ENCODE measurements at places on chromosomes 7 and 10.
A peak's percentile ranks its signal among the peaks of the same experiment; 100 is the strongest.

DNA sequence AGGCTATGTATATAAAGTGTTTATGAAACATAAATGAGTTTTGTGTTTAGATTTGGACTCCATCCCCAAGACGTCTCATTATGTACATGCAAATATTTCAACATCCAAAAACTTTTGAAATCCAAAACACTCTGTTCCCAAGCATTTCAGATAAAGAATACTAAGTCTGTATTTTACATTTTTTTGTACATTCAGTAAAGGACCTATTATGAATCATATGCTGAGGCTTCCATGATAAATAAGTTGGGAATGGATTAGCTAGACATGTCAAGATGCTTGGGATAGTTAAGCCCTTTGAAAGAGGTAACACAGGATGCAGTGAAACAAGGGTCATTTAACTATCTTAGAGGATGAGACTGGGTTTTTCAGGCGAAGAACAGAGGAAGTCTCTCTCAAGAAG, 262.9 kb downstream of the SNX13 start:
- no peak for DNase-seq
- no peak overlapping the region for H3K4me3 ChIP-seq
- no peaks in the 10 kb centered on the region for H3K36me3 ChIP-seq

DNA sequence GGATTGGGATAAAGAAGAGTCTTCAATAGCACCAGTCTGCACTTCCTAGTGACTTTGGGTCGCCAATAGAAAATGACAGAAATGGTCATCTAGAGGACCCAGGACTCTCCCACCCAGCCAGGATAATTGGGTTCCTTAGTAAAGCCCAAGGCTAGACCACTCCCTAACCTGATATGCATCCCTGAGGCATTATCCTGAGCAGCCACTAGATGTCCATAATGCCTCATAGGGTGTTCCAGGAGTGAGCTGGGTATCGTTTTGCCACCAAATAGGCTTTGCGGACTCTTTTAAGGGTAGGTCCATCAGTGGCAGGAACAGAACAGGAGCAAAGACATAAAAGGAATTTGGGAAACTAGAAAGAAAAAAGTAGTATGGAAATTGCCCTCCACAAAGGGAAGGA, 4.5 kb upstream of the LRRC4 start:
- no peaks in the 10 kb centered on the region for H3K4me1 ChIP-seq
- H3K27me3 ChIP-seq = peaks cover 10% of the 10 kb centered on the region
- no peak overlapping the region for H3K27ac ChIP-seq
- H3K36me3 ChIP-seq = no peaks in the 10 kb centered on the region
- DNase-seq = no peak

GRCh38 chr10:71213127-71213621, 804 bp downstream of the UNC5B start:
- DNase-seq = peak; percentile 79
- no peaks in the 10 kb centered on the region for H3K36me3 ChIP-seq
- peak overlapping the region; percentile 40 for H3K27ac ChIP-seq
- H3K27me3 ChIP-seq = peaks cover 2% of the 10 kb centered on the region
- peak overlapping the region; percentile 58 for H3K4me3 ChIP-seq
- peaks cover 3% of the 10 kb centered on the region for H3K4me1 ChIP-seq

DNA sequence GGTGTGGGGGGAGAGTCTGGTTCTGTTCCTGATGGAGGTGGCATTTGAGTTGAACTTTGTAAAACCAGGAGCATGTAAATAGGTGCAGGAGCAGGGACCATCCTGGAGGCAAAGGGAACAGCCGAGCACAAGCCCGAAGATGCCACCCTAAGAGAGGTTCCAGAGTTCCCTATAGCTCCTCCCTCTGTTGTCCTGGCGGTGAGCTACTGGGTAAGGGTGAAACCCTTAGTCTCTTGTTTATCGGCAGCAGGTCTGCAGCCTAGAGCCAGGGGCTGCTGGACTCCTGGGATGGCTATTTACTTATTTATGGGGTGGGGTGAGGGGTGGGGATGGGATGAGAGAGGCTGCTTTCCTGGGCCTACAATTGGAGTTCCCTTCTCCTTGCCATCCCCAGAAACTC, 6.5 kb upstream of the LBX1 start:
- DNase-seq = no peak
- H3K4me3 ChIP-seq = no peak overlapping the region
- no peak overlapping the region for H3K27ac ChIP-seq

DNA sequence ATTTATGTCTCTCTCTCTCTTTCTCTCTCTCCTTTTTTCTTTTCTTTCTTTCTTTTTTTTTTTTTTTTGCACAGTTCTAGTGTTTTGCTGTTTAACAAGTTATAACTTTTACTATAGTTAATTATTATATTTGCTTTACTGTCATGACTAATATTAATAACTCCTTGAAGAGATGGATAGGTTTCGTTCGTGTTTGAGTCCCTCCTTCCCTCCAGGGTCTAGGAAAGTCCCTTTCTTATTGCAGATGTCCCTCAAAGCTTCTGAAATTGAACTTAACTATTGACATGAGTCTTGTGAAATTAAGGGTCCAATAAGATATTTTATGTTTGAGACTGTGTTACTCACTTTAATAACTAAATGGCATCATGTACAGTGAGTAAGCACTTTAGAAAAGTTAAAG, 131.4 kb downstream of the PLXDC2 start:
- no peak overlapping the region for H3K4me3 ChIP-seq
- H3K27ac ChIP-seq = no peak overlapping the region
- no peaks in the 10 kb centered on the region for H3K27me3 ChIP-seq
- no peaks in the 10 kb centered on the region for H3K4me1 ChIP-seq

- H3K27me3 ChIP-seq = no peaks in the 10 kb centered on the region
- no peaks in the 10 kb centered on the region for H3K4me1 ChIP-seq
- H3K4me3 ChIP-seq = no peak overlapping the region
- no peaks in the 10 kb centered on the region for H3K36me3 ChIP-seq
Observed at GRCh38 chr10:61543831-61544230, 90.7 kb upstream of the TMEM26 start.

DNA sequence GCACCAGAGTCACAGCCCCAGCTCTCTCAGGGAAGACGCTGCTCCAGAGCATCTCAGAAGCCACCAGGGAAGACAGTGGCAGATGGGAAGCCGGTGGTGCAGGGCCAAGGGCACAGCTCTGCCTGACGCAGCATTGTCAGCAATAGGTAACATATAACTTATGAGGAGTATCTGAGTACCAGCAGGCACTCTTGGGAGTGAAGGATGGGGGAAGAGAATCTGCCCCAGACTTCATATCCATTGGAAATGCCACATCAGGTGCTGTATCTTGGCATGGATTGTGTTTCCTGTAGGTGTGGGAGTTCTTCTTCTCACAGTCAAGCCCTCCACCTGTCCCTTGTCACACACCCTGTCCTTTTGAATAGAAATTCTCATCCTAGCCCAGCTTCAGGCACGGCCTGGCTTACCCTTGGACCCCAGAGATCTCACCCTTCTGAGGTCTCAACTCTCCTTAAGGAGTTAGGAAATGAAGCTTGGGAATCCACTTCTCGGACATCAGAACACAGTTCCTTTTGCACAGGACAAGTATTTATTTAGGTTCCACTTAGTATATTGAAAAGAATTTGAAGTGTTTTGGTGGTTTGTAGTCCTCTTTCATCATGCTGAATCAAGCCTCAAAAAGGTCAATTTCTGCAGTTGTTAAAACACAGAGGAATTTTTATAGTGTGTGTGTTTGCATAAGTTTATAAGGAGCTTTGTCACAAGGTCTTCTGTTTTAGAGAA, 9.9 kb downstream of the EPDR1 start:
- no peak overlapping the region for H3K27ac ChIP-seq
- no peak overlapping the region for H3K4me3 ChIP-seq
- DNase-seq = no peak
- no peaks in the 10 kb centered on the region for H3K36me3 ChIP-seq

DNA sequence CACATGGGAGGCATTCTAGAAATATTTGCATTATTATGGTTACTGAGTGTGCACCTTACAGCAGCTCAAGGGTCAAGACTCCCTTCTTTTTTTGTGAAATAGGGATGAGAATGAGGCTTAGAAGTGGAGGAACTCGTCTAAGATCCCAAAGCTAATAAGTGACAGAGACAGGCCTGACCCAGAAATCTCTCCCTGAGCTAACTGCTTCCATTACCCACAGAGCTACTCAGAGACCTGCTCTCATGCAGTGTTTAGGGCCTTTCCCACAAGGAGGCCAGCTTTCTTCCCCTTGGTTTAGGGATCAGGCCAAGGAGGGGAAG, 301.7 kb downstream of the RPS24 start:
- no peaks in the 10 kb centered on the region for H3K27me3 ChIP-seq
- no peak overlapping the region for H3K27ac ChIP-seq
- DNase-seq = no peak
- peaks cover 3% of the 10 kb centered on the region for H3K4me1 ChIP-seq

DNA sequence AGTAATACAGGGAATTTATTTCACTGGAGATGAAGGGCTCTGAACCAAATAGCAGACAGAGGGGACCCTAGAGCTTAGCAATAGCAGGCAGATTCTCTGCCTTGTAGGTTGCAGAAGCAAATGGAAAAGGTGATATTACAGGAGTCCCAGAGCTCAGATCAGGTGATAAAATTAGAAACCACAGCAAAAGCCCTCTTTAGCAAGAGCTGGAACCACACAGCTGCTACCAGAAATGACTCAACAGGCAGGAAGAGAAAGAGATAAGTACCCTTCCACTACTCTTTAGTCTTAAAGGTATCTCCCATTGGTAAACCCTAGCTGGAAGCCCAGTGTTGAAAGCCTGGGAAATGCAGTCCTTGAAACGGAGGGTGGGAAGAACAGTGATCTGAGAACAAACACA, 535.6 kb upstream of the GHITM start:
- no peaks in the 10 kb centered on the region for H3K27me3 ChIP-seq
- no peak overlapping the region for H3K27ac ChIP-seq
- H3K36me3 ChIP-seq = no peaks in the 10 kb centered on the region
- H3K4me3 ChIP-seq = no peak overlapping the region
- H3K4me1 ChIP-seq = no peaks in the 10 kb centered on the region

DNA sequence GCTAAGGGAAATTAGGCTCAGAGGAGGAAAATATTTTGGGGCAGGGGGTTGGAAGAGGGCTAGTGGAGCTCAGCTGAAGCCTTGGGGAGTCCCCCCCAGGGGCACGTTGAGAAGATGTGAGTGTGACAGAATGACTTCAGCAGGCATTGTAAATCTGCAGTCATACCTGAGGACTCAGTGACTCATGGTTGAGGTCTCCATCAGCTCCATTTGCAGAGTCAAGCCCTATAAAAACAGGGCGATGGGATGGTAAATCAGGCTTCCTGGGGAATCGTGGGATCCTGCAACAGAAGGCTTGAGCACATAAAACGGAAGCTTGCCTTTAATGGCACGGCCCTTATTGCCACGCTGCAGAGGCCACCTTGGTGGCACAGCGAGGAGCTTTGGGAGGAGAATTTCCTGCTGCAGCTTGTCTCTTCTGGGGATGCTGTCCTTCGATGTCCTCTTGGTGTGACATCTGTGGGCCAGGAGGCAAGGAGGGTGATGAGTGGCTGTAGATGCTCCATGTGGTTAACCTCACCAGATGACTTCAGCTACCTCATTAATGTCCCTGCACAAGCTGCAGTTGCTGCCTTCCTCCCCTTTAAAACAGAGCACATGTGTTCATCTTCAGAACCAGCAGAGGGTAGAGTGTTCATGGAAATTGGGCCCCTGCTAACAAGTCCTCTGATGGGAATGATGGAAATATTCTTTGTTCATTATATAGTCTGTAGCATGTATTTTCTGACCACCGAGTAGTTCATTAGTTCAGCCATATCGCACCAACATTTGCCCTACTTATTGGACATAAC, 285.9 kb downstream of the LRMDA start:
- no peak overlapping the region for H3K27ac ChIP-seq
- no peak overlapping the region for H3K4me3 ChIP-seq
- no peaks in the 10 kb centered on the region for H3K4me1 ChIP-seq
- H3K36me3 ChIP-seq = no peaks in the 10 kb centered on the region

DNA sequence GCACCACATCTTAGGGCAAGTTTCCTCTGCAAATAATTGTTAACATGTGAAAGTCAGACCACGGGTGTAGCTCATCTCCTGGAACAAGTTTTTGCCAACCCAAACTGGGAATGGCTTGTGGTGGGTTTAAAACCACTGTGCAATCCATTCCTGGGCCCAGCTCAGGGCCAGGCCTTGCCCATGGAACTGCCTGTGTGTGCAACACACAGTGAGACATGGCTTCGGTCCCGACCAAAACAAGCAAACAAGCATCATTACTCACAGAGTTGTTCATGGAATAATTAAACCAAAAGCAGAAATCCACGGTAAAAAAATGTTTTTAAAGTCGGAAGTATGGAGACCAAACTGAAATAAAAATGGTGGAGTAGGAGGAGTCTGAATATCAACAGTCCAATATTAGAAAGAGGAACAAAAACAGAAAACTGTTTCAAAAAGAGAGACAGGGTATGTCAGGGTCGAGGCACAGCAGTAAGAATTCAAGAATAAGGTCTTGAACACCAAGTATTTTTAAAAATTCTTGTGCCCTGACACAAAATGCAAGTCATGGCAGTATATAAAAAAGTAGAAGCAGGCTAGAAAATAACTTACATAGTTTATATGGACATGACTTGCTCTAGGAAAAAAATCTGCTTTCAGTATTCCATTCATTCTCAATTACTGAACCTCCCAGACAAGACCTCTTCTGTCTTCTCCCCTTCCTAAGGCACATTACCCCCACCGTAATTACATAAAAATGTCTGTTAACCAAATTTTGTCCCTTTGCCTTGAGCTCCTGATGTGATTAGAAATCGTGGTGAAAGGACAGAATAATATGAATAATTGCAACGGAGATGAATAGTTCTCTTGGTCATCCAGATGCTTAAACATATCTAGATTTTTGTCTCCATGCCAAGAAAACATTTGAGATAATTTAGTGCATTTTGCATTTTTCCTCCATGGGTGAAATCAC, 88.4 kb downstream of the FAS start:
- no peaks in the 10 kb centered on the region for H3K4me1 ChIP-seq
- H3K36me3 ChIP-seq = no peaks in the 10 kb centered on the region
- no peak overlapping the region for H3K27ac ChIP-seq

All from kidney (tissue), 22 donors.